ENCODE measurements at places on chromosomes 1 and 21. TPM values are rescaled to one million over a fixed set of nuclear protein-coding genes. Genes with fewer than 3 reads are reported as not detected.

GRCh38 chr1:32336963-32337675, 1.1 kb upstream of the MARCKSL1 start:
- no peak for DNase-seq
- H3K27me3 ChIP-seq: no peaks in the 10 kb centered on the region
- H3K36me3 ChIP-seq: peaks cover 9% of the 10 kb centered on the region
- H3K27ac ChIP-seq: no peak overlapping the region
- H3K4me3 ChIP-seq: no peak overlapping the region

- DNase-seq: no peak
- peak overlapping the region; percentile 72 for H3K27ac ChIP-seq
- peaks cover 47% of the 10 kb centered on the region for H3K4me1 ChIP-seq
- no peak overlapping the region for H3K4me3 ChIP-seq
- no peaks in the 10 kb centered on the region for H3K36me3 ChIP-seq
These were observed 61.0 kb upstream of the ATP1A1 start for GRCh38 chr1:116311756-116312680.

Gene FMO4
- 2.2 TPM for total RNA-seq

Gene GCSAML
- total RNA-seq: not detected

Gene AADACL4
- not detected for total RNA-seq

Gene CTPS1
- 20.3 TPM for total RNA-seq

- H3K4me1 ChIP-seq: no peaks in the 10 kb centered on the region
- no peak for DNase-seq
- peaks cover 7% of the 10 kb centered on the region for H3K27me3 ChIP-seq
- H3K4me3 ChIP-seq: no peak overlapping the region
These were observed 132.3 kb downstream of the BEND5 start for GRCh38 chr1:48644190-48644900.

Gene SESN2
- total RNA-seq: 7.4 TPM
